Stimulated activated CD8-positive, alpha-beta memory T cell treated with anti-CD3 and anti-CD28 coated beads, Interleukin-7, amount 100 ng/mL, for 24 hours (primary cell): ENCODE measurements at places on chromosomes 2 and 18.

- DNase-seq, result no peak
Measured at GRCh38 chr2:20196657-20197161, 28.2 kb downstream of the SDC1 start.

DNA sequence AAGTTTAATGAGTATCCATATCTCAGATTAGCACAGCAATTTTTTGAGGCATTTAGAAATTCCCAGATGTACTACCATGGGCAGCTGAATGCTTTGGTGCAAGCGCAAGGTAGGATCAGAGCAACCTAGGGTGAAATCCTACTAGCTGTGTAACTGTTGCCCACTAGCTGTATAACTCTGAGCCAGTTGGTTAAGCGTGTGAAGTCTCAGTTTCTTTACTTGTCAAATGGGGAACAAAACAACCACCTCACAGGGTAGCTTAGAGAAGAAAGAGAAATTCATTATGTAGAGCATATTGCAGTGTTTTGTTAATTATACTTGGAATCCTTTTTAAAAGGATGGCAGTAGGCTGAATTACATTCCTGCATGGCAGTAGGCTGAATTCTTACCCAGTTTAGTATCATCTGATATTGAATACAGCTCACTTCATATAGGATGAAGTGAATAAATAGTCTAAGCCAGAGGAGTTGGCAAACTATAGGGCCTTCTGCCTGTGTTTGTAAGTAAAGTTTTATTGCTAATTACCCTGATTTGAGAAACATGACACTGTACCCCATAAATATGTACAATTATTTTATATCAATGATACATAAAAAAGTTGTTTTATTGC, 180.7 kb downstream of the PLCL1 start:
- DNase-seq, result no peak

GRCh38 chr2:203715744-203716143, 9.3 kb downstream of the CD28 start:
- DNase-seq, result no peak

DNA sequence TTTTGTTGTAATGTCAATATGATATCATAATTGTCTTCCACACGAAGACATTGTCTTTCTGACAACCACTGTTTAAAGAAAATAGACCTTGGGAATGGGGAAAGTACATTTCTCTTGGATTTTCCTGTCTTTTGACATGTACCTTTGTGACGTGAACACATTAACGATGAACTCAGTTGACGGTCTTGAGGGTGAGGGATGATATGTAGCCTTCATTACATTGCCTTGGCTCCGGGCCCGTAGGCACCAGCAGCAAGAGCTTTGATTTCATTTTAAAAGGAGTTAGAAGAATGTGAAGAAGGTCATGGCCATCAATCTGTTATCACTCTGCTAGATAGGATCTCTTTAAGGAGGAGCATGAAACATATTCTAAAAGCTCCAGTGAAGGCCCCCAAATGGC, 80.9 kb downstream of the LYPD6B start:
- no peak for DNase-seq

DNA sequence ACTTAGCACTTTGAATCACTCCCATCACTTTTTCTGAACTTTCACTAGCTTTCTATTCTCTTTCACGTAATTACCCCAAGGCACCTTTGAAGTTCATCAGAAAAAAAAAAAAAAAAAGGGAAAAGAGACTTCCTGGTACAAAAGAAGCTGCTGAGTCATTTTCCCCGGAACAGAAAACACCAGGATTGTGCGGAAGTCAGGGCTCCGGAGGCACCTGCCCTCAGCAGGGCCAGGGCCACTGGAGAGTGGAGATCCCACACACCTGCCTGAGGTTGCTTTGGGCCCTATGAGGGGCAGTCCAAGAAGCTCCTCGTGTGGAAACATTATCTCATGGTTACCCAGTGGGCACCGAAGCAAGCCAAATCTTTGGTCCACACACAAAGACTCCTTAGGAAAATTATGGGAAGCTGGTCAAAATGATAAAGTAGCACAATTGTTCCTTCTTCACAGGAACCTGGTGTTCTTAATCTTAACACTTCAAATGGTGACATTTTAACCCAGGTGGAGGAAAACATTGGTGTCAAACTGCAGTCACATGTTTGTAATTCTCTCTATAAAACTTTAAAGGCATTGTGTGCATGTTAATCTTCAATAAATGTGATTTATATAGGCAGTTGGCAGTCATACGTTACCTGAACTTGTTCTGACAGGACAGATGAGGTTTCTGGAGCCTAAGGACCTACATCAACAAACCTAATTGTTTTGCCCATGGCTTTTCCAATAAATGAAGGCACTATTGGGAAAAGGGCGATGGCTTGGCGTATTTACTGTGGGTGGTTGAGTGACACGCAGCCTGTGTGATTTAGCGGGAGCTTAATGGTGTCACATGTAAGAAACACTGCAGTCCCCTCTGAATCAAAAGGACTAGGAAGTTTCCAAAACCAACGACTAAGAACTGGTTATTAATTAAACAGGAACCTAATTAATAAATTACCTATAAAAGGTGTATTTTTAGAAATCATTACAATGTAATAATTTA, 23.4 kb upstream of the FAM110C start:
- no peak for DNase-seq

DNA sequence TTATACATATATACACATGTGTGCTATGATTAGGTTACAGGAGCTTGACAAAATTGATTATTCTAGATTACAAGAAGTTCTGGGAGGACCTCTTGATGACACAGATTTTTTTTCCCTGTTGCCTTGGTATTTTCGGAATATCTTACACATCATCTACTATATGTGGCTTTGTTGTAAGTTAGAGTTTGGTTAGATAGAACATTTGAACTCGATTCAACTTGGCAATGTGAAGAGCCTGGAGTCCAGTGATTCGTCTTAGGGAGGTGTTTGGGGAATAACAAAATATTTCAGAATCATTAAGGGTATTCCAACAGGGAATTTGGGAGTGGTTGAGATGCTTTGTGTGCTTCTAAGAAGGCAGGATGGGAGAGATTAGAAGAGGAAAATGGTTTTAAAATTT, 39.3 kb upstream of the EFEMP1 start:
- no peak for DNase-seq

- DNase-seq, result no peak
Measured at GRCh38 chr18:9952633-9953416, 39.0 kb downstream of the VAPA start.

GRCh38 chr2:30661173-30662107, 145.8 kb downstream of the CAPN13 start:
- DNase-seq, result no peak

- DNase-seq, result no peak
Measured at GRCh38 chr2:26432859-26433258, 31.1 kb downstream of the DRC1 start.

DNA sequence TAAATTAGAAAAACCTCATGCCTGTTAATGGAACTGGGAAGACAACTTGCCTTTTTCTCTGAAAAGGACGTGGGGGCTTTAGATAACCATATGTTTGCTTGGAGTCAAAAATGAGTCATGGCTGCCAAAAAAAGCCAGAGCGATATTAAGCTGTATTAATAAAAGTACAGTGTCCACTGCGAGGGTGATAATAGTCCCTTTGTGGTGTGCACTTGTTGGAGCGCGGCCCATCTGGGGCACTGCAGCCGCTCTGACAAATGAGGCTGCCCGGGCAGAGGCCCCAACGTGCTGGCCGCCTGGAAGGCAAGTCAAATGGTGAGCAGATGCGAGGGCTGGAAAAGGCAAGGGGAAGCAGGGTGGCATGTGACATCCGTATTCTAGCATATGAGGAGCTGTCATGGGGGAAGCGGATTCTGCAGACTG, 103.3 kb upstream of the NCK2 start:
- DNase-seq, result no peak

DNA sequence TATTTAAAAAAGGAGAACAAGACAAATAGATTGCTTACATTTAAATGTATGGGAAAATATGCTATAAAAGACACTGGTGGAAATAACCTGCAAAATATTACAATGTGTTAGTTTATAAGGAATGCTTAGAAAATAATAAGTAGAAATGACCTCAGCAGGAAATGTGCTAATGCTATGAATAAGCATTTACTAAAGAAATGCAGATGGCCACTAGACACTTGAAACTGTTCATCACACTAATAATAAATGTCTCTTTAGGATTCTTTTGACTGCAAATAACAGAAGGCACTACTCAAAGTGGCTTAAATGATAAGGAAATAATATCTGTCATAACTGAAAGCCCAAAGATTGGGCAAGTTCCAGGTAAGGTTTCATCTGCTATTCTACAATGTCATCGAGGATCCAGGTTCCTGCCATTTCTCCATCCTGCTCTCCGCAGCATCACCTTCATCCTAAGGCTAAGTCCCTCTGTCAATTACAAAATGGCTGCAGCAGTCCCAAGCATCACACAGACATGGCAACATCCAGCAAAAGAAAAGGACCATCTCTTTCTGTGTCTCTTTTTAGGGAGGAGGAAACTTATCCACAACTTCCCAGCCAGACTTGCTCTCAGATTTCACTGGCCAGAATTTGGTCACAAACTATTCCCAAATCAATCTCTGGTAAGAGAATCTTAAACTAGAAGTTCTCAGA, 21.9 kb downstream of the METTL8 start:
- no peak for DNase-seq

DNA sequence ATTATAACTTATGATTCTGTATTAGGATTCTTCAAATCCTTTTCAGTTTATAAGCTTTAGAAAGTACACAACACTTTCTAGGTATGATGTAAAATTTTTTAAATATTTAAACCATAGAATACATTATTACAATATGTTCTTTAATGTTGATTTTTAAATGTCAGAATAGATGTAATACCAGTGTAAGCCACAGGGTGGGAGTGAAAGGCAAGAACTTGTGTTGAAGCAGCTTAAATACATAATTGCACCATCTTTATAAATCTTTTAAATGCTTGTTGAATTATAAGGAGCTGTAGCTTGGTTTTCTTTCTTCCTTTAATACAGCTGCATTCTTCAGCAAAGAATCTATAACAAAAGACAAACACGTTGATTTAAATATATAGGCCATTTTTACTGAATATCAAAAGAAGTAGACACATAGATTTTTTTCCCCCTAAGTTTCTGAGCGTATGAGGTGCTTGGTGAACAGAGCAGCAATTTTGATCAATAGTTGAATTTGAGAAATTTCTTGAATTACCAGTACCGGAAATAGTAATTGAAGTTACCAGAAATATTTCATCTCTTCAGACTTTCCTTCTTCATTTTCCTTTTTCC, 63.0 kb downstream of the TANK start:
- DNase-seq, result no peak

- DNase-seq, result no peak
Measured at GRCh38 chr2:33146102-33146501, 199.3 kb downstream of the LTBP1 start.

DNA sequence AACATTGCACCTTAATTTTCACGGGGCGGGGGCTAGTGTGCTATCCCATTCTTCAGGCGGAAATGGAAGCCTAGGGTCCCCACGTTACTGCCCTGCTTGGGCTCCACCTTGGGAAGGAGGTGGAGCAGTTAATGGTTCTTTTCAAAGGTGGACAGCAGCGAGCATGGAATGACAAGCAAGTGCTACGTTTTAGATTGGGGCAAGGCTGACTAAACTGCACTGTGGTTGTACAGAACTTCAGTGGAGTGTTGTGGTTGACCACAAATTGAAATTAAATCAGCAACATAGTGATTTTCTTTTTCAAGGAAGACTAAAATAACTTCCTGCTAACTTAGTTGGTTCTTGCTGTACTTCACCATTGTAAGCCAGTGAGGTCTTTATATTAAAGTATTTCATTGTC, 47.0 kb downstream of the CHRNA1 start:
- DNase-seq, result no peak

GRCh38 chr18:37173384-37173783, 344.5 kb downstream of the KIAA1328 start:
- no peak for DNase-seq

DNA sequence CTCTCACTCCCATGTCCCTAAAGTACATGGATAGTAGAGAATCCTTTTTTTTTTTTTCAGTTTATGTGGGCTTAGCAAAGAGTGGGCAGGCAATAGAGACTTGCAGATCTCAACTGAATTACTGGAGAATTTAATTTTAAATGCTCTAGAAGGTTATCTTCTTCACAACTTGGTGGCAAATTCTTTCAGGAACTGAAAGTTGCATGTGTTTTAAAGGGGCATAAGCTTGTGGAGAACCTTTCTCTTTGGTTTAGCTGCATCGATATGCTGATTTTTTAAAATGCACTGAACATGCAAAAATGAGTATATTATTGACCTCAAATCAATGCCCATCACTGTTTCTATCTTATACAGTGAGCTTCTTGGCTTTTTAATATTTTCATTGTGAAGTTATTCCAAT, 24.9 kb upstream of the GALNT3 start:
- DNase-seq, result no peak
